ENCODE measurements at places on chromosomes 6 and 20. TPM values are rescaled to one million over a fixed set of nuclear protein-coding genes. Genes with fewer than 3 reads are reported as not detected.

Gene EHMT2
- 36.4 TPM for total RNA-seq

Gene OLIG3
- total RNA-seq, result not detected

Gene APCDD1L
- 2.2 TPM for total RNA-seq

Gene ANGPT4
- total RNA-seq, result not detected

Gene TRIM38
- total RNA-seq, result 6.7 TPM

Gene GSTA1
- 0.18 TPM for total RNA-seq

Gene C20orf141
- total RNA-seq, result not detected

Gene TP53TG5
- not detected for total RNA-seq

Gene LATS1
- 20.1 TPM for total RNA-seq

Gene C6orf163
- total RNA-seq, result 1.7 TPM

Gene TRIM40
- total RNA-seq, result not detected

Gene KHDC1L
- not detected for total RNA-seq

Data from IMR-90 (cell line).